ENCODE measurements at places on chromosomes 13 and 19.

- ATAC-seq: peak; percentile 18
Observed at GRCh38 chr13:94329277-94329676, 150.2 kb downstream of the DCT start.

DNA sequence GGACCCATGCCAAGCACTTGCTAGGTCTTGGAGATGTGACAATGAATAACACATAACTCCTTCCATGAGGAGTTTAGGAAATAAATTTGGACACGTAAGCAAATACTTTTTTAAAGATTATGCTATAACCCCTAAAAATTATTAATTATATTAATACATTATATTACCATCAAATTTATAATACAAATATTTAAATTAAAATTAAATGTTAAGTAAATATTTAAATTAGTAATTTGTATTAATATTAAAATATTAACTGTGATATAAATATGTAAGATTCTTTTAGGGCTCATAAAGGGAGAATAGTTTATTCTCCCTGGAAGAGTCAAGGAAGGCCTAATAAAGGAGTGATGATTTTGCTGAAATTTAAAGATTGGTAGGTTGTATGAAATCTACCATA is 121.1 kb downstream of the RAP2A start:
- ATAC-seq: no peak

- ATAC-seq: no peak
Observed at GRCh38 chr13:23996456-23996855, 99.2 kb upstream of the C1QTNF9B start.

DNA sequence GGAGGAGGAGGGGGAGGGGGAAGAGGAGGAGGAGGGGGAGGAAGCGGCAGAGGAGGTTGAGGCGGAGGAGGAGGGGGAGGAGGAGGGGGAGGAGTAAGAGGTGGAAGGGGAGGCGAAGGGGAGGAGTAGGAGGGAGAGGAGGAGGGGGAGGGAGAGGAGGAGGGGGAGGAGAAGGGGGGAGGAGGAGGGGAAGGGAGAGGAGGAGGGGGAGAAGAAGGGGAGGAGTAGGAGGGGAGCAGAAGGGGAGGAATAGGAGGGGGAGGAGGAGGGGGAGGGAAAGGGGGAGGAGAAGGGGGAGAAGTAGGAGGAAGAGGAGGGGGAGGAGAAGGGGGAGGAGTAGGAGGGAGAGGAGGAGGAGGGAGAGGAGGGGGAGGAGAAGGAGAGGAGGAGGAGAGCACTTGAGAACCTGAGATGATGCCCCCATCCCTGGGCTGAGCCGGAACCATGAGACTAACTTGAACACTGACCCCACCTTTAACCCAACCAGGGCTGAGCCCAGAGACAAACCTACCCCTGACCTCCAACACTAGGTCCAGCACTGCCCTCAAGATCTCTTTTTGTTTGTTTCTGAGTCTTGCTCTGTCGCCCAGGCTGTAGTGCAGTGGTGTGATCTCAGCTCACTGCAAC is 12.6 kb downstream of the ABCA7 start:
- ATAC-seq: no peak

Data from gastroesophageal sphincter (tissue), 4 donors.